ENCODE measurements at places on chromosomes 7 and 10.

GRCh38 chr7:9937944-9938631 is 1035.6 kb upstream of the PHF14 start:
- no peak for DNase-seq

DNA sequence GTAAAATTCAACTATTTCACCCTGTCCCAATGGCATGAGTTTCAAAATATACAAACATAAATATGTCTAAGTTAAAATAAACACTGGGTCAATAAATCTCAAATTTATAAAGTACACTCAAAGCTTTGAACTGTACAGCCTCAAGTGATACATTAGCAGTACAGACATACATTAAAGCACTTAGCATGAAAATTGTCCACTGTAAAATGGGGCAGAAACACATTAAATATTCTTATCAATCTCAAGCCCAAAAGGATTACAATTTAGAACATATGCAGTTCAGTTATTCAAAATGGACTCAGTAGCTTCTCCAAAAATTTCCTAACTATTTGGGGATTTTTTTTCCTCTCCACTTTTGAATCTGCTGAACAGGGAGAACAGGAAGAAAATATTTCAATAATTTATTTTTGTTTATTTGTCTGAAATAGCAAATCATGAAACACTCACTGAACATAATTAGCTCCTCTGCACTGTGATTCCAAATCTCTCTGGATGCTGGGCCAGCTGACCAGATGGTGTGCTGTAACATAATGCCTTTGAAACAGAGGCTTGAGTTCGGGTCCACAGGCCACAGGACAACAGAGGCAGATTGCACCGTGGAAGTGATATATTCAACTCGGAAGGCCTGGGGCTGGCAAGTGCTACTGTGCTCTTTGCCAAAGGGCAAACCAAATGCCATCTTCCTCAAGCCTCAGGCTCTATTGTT is 248.9 kb upstream of the LRRN3 start:
- DNase-seq = no peak

DNA sequence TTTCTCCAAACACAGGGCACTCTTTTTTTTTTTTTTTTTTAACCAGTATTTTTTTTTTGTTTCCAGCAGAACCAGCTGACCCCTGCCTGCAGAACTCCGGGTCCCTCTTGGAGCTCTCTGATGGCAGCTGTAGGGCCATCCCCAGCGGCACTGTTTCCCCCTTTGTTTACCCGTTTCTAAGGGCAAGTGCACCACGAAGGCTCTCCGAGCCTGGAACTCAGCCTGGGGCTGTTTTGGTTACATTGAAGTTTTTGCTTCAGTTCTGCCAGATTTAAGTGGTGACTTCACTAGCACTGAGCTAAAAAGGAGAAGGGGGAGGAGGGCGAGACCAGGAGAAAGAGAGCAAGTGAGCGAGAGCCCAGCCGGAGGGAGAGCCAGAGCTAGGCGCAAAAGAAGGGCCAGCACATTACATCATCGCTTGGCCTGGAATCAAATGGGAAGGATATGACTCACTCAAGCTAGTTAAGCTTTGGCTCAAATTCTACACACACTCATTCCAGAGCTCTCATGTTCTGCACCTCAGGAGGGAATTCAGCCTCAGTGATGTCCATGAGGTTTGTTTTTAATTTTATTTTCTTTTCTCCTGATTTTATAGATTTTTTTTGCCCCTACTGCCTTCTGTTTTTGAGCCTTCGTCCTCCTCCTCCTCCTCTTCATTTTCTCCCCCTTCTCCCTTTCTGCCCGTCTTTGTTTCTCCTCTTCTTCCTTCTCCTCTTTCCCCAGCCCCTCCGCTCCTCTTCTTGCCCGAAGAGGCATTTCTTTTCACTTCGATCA is 272.3 kb downstream of the TRIL start:
- DNase-seq = no peak

- no peak for DNase-seq
Observed at GRCh38 chr7:22559829-22560489, 60.0 kb upstream of the STEAP1B start.

DNA sequence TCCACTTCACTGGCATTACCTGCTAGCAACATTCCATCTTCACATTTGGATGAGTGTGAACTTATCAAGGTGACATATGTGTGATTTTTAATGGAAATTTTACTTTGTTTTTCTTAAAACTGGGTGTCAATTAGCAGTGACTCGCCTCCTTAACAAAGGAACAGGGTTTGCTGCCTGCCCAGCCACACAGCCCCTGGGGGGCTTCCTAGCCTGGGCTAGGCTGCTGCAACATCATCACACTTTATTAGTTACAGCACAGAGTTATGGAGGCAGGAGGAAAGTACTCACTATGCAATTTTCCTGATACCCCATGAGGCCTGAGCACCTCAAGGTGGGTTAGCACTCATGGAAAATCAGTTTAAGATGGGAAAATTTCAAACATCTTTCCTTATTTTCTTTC is 861.3 kb downstream of the NRG3 start:
- DNase-seq = no peak

GRCh38 chr7:119996634-119997033 is 276.3 kb upstream of the KCND2 start:
- no peak for DNase-seq

DNA sequence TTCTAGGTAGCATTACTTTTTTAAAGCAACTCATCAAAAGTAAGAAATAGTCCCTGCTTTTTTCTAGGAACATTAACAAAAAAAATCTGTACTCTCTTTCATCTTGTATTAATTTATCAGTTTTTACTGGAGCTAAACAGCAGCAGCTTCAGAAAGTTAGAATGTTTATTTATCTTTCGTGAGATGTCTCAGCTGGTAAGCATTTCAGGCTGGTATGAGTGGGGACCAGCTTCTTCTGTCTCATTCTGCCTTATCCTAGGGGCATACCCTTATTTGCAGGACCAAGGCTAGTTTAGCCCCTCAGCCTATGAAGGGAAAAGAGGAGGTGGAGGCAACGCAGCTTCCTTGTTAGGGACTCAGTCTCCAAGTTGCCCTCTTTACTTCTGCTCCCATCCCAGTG is 35.1 kb downstream of the LANCL2 start:
- no peak for DNase-seq

GRCh38 chr10:86393862-86394455 is 27.4 kb upstream of the GRID1 start:
- DNase-seq = no peak

- no peak for DNase-seq
Observed at GRCh38 chr7:123823898-123824753, 20.8 kb upstream of the HYAL4 start.

DNA sequence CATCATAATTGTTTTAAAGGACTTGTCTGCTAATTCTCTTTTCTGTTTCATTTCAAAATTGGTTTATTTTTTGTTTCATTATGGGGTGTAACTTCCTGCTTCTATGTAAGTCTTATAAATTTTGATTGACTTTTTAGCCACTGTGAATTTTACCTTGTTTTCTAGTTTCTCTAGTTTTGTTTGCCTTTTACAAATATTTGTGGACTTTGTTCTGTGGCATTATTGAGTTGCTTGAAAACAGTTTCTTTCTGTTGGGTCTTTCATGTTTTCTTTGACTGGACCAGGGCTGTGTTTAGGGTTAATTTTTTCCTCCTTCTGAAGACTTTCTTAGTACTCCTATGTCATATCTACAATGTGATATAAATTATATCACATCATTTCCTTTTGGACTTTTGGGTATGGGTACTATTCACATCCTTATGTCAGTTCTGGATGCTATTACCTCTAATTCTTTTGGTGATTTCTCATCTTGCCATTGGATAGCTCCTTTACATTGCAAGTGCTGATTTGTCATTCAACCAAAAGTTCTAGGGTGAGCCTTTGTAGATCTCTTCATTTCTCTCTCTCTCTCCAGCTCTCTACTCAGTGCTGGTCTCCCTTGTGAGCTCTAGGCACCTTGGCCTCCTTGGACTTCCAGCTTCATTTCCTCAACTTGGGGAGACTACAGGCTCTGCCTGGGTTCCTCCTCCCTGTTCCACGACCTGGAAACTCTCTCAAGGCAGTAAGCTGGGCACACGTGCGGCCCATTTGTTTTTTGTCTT is 36.9 kb downstream of the MLLT10 start:
- no peak for DNase-seq

GRCh38 chr10:51903675-51904074 is 204.3 kb upstream of the CSTF2T start:
- DNase-seq = no peak

GRCh38 chr10:8768852-8769251 is 714.4 kb downstream of the GATA3 start:
- DNase-seq = no peak

GRCh38 chr7:44080118-44080517 is 2.2 kb downstream of the POLM start:
- DNase-seq = no peak

GRCh38 chr10:75399461-75400162 is 2.0 kb downstream of the ZNF503 start:
- no peak for DNase-seq

All from stimulated activated CD8-positive, alpha-beta memory T cell treated with anti-CD3 and anti-CD28 coated beads, Interleukin-4, amount 100 ng/mL, for 4 hours (primary cell).